ENCODE measurements at places on chromosomes 6 and 20. TPM values are rescaled to one million over a fixed set of nuclear protein-coding genes. Genes with fewer than 3 reads are reported as not detected.

Gene OXT
- not detected for total RNA-seq

Gene RHAG
- total RNA-seq, result not detected

Gene APCDD1L
- not detected for total RNA-seq

Gene DOK5
- 4.1 TPM for total RNA-seq

Gene KIF25
- total RNA-seq, result not detected

Gene OR2J3
- not detected for total RNA-seq

Gene MICB
- total RNA-seq, result 17.7 TPM

Gene ARMC2
- total RNA-seq, result 3.4 TPM

Gene GRM1
- total RNA-seq, result not detected

Gene GHRH
- total RNA-seq, result not detected

Gene CALHM4
- not detected for total RNA-seq

- no peak for DNase-seq
These were observed 76.7 kb downstream of the IYD start for GRCh38 chr6:150445486-150445885.

DNA sequence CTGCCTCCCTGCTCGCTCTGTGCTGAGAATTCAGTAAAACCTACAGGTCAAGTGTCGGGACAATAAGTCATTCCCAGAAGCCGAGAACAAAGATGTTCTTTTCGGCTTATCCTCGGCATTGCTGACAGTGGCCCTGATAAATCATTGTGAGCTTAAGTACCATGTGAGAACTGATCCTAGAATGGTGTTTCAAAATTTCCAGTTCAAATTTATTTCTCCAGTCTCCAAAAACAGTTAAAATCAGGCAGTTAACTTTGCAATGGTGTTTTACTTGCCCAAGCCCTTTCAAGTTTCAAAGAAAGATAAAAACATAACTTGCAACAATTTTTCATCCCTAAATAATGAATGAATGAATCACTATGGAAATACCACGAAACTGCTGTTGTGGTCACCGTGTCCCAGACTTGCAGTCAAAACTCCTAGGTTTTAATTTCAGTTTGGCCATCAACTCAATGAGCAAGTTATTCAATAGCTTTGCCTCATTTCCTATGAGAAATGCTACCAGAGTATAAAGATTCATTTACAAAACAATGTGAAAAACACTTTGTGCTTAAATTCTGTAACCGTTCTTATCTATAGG lies 4.3 kb downstream of the ATP5F1E start:
- no peak for DNase-seq

GRCh38 chr20:32332614-32333013 lies 25.5 kb upstream of the ASXL1 start:
- no peak for DNase-seq

DNA sequence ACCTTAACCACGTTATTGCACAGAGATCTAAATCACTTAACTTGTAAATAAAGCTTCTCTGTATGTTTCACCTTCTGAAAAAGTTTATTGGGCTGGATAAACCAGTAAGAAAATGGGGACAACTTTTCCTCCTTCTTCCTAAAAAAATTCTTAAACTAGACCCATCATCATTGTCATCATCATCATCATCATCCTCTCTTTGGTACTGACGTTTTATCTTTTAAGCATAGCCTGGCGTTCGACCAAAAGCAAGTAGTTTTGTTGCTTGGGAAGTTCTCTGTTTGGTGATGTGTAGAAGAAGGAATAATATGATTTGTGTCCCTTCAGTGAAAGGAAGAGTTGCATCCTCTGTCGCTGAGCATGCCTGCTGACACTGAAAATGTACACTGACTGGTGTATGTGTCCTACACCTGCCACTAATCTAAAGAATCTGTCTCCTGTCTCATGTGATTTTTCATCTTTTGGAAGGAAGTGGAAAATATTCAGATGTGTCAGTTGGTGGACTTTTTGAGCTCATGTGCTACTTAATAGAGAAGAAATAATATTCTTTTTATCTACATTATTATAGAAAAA lies 2.5 kb downstream of the CLVS2 start:
- no peak for DNase-seq

GRCh38 chr20:56414842-56415765 lies 3.0 kb downstream of the CASS4 start:
- DNase-seq, result peak; percentile 56

- DNase-seq, result peak; percentile 57
These were observed at the start of gene ADGRB3 for GRCh38 chr6:68634726-68635411. ADGRB3 (plus strand) TSS chr6:68635282; CDS start chr6:68638676, 3,394 bp downstream.

DNA sequence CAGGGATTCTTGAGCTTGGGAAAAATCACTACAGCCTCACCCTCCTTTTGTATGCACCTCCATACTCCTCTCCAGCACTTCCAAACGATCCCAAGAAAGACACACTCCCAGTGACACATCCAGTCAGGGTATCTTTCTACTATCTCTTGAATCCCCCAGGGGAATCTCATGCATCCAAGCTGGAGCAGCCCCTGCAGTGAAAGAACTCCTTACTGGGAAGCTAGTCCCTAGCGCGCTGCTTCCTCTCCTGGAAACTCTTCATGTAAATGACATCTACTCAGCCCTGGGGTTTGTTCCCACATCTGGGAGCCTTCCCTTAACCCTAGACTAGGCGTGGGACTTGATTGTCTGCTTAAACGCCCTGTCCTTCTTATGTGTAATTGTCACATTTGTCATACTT lies 329.1 kb upstream of the QKI start:
- no peak for DNase-seq

DNA sequence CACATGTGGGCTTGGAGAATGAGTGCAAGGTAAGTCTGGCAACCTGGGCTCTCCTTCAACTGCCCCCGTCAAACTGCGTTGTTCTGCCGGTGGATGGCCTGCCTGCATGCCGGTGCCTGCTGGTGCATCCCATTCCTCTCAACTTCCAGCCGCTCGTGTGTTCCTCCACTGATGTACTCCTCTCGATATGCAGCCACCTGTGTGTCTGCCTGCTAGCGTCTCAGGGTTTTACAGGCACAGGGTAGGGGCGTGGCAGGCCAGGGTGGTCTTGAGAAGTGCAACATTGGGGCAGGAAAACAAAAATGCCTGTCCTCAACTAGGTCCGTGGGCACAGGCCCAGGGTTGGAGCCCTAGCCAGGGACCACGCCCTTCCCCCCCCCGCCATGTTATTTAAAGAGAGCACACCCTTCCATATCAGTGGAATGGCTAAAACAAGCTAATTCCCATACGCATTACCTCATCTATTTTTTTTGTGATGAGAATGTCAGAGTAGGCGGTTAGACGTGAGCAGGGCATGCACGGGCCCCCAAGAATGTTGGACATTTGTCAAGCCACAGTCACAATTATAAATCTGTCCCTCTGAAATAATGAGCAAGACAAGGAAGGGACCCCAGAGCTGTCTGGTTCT lies 33.2 kb downstream of the SERPINB6 start:
- no peak for DNase-seq

- no peak for DNase-seq
These were observed 4.3 kb downstream of the VAPB start for GRCh38 chr20:58393299-58393698.

GRCh38 chr20:39473536-39473935 lies 511.4 kb downstream of the DHX35 start:
- no peak for DNase-seq

- no peak for DNase-seq
These were observed 420.1 kb downstream of the NKAIN2 start for GRCh38 chr6:124223611-124224345.

DNA sequence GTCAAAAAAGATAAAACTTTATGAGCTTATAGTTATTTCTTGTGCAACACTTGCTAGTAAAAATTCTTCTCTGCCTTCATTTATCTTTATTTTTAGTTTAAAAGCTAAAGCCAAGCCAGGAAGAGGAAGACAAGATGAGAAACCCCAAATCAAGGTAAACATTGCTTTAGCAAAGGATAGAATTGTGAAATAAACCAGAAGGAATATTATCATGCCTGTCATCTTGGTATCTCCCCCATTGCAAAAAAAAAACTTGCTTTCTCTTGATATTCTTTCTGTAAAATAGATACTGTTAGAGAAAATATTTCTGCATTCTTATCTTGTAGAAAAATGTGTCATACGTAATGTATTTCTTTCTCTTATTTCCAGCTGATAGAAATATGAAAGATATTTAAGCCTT lies 432.8 kb downstream of the GJA1 start:
- DNase-seq, result no peak

- no peak for DNase-seq
These were observed 1107.3 kb upstream of the MAP3K7 start for GRCh38 chr6:91694016-91694654.

GRCh38 chr6:44806656-44807055 lies 419.1 kb downstream of the CDC5L start:
- DNase-seq, result no peak

DNA sequence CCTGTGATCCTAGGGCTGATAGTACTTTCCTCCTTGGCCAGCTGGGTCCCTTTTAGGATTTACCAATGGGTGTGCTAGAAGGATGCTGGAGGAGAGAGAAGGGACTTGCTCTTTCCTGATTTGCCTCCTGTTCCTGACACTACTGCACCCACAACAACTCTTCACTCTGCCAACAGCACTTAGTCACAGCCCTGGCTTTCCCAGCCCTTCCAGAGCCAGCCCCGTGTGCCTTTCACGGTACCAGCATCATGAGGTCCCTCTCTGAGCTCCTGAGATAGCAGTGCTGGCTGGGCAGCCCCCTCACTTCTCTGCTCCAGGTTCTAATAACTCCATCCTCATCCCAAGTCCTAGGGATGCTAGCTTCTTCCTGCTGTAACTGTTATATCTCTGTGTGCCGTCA lies 80.9 kb downstream of the DNAH8 start:
- DNase-seq, result no peak

DNA sequence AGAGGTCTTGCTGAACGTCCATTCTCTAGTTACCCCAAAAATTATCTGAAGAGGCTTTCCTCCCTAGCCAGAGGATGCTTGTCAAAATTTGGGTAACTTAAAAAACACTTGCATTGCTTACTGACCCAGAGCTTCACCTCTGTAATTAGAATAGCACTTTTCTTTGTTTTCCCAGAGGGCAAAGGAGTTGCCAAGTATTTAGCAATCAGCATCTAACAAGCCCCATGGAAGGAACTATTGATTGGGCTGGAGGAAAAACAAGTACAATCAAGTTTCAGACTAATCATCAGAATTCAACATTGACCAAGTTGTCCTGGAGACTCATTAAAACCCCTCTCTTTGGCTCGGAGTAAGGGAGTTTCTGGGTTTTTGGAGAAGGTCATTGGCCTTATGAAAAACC lies 226.4 kb downstream of the TBC1D7 start:
- no peak for DNase-seq

GRCh38 chr20:57059055-57059596 lies 207.3 kb downstream of the BMP7 start:
- no peak for DNase-seq

- no peak for DNase-seq
These were observed 12.8 kb downstream of the BHLHE23 start for GRCh38 chr20:62993856-62994494.

DNA sequence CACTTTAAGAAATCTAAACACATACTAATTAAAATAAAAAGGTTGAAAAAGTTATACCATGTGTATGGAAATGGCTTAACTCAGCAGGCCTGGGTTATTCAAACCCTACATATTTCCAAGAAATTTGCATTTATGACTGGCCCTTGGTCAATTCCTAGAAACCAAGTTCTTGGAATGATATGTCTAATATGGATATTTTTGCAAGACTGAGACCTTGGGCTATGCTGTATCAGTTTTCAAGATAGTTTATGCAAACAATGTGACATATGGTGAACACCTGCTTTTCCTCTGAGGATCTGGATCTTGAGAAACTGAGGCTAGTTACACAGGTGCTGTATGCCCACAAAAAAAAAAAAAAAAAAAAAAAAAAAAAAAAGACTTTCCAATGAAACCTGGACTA lies 536.9 kb upstream of the HS3ST5 start:
- DNase-seq, result no peak

DNA sequence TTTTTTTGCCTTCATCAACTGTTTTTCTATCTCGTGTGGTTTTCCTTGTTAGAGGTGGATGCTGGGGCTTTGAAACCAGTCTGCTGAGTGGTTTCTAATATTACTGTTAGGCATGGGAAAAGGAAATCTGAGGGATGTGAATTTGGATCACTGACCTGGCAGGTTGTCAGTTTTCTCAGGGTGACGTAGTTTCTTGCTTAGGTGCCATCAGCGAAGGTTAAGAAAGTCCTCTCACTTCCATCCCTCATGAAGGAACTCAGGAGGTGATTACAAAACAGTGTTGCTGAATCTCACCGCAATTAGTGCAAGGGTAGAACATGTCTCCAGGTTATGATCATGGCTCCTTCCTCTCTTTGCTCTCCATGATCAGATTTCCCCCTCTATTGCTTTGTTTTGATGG lies 135.9 kb downstream of the SOX4 start:
- DNase-seq, result no peak

- no peak for DNase-seq
These were observed 42.0 kb upstream of the BCAS1 start for GRCh38 chr20:54112221-54112884.

- no peak for DNase-seq
These were observed 178.8 kb upstream of the AFDN start for GRCh38 chr6:167647737-167648470.

GRCh38 chr6:9761220-9761619 lies 653.7 kb downstream of the TFAP2A start:
- no peak for DNase-seq

GRCh38 chr6:128882991-128883611 lies at the start of gene LAMA2:
LAMA2 (plus strand) TSS chr6:128883138; CDS start chr6:128883246, 108 bp downstream.
- DNase-seq, result peak; percentile 24

DNA sequence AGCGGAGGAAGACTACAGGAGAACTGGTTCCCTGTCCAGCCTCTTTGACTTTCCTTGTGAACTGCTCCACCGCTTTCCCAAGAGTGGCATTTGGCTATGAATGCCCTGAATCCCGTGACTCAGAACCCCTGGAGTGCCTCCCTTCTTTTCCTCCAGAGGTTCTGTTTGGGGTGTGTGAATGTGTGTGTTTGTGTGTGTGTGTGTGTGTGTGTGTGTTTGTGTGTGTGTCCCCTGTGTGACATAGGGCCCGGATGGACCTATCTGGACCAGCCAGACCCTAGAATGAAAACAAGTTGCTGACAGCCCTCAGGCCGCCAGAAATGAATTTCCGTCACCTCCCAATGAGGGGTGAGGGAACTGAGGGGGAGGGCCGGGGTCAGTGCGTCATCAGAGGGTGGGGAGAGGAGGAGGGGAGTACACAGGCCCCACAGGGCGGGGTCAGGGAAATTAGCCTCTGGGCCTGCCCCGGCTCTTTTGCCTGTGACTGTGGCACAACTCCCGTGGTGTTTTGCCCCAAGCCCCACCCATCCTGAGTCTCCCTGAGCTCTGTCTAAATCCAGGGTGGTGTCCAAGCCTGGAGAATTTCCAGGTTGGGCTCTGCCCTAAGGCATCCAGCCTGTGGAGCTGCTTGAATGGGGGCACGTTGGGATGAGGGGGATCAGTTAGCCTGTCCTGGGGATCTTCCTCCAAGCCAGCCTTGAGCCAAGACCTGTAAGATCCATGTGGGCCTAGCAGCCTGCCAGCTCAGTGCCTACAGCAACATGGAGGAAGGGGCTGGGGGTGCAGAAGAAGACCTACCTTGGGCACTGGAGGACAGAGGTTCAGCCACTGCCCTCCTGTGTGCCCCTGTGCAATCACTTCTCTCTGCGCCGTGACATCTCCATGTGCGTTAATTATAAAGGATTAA lies 15.2 kb upstream of the MRPS18A start:
- DNase-seq, result peak; percentile 44
